ENCODE measurements at places on chromosomes 16 and 17.

- DNase-seq = peak; percentile 75
Observed at GRCh38 chr17:72512649-72513556, 392.1 kb downstream of the SOX9 start.

GRCh38 chr16:14003074-14003570, 68.0 kb upstream of the MRTFB start:
- DNase-seq = no peak

DNA sequence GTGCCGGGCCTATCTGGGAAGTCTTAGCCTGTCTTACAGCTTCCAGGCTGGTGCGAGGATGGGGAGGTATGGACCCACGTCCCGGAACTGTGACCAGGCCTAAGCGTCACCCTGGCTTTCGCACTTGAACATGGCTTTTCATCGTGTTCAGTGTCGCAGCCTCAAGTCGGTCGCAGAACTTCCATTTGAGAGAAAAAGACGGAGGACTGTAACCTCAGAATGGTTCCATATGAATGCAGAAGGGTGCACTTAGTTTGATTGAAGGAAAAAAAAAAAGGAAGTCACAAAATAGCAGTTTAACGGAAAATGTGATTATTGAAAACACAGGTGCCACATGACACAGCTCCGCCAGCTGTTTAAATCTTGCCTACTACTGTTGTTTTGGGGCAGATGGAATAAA, 30.2 kb upstream of the JPT2 start:
- no peak for DNase-seq

- no peak for DNase-seq
Observed at GRCh38 chr16:87684106-87684677, 81.6 kb downstream of the KLHDC4 start.

- no peak for DNase-seq
Observed at GRCh38 chr17:44065668-44066203, 735 bp downstream of the LSM12 start.

- no peak for DNase-seq
Observed at GRCh38 chr17:44971776-44972483, 3.8 kb upstream of the C1QL1 start.

DNA sequence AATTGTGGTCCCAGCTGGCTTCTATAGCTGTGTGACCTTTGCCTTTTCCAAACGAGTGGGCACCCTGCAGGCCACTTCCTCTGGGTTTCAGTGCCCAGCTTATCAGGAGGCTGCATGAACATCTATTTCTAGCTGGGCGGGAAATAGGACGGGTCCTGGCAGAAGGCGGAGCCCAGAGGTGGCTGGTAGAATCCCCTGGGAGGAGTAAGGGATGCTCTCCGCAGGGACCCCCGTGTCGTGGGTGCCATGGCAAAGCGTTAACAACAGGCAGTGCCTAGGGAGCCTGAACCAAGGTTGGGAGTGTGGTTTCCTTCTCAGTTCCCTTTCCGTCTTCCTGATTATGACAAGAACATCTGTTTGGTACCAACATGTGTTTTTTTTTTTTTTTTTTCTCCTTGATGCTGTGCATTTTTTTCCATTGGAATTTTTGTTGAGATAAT, 58.2 kb downstream of the PLCG2 start:
- no peak for DNase-seq

DNA sequence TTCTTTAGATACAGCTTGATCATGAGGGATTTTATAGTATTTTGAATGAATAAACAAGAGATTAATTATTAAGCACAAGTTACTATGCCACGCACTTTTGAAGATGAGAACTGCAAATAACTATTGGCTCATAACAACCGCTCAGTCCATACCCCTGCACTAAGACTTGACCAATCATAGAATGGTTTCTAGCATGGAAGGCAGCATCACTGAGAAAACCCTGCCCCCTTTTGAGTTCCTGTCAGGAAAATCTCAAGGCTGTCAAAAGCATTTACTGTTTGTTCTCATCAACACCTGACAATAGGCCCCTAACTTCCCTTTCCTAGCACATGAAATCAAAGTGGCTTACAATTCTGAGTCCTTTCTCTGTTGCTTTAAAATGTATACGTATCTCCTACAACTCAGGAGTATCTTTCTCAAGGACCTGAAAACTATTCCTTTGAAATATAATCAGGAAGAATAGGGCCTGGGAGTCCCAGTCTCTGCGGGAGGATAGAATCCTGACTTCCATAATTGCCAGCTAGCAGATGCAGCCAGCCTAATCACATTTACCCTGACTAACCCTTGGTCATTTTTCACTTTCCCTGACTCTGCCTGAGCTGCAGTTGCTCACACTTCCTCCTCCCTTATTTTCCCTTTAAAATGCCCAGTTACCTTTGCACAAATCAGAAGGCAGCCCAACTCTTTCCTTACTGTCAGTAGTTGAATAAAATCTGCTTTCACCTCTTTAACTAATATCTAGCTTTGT, 9.1 kb upstream of the MMD start:
- no peak for DNase-seq

DNA sequence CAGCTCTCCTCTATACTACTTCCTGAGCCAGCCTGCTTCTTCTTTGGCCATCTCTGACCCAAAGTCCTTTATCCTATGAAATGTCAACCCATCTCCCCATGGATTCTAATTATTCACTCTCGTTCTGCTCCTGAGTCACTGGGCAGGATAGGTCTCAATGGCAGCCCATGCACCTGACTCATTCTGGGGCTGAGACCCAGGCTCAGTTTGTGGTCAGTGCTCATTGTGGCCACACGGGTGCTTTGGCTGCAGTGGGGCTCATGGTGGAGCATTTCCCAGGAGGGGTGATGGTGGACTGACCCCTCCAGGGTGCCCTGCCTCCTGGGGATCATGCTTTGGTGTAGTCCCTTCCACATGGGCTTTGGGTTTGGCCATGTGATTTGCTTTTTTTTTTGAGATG, 154.8 kb upstream of the WSCD1 start:
- no peak for DNase-seq

DNA sequence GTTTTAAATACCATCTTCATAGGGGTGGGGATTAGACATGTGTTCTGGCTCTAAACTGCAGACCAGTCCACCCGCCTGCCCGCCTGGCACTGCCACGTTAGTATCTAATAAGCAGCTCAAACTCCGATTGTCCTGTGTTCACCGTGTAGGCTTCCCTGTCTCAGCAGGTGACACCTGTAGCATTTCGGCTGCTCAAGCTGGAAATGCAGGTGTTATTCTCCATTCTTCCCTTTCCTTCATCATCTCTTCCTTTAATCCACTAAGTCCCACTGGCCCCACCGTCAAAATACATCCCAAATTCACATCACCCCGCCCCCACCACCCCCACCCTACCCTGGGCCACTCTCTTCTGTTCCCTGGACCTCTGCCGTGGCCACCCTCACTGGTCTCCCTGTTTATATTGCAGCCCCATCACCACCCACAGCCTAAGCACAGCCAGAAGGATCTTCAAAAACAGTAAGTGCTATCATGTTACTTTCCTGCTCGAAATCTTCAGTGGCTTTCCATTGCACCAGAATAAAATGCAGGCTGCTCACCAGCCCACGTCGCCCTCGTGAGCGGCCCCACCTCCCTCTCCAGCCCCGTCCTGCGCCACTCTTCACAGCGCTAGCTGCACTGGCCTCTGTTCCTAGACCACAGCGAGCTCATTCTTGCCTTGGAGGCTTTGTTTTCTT, 65.1 kb downstream of the RTN4RL1 start:
- DNase-seq = peak; percentile 46

DNA sequence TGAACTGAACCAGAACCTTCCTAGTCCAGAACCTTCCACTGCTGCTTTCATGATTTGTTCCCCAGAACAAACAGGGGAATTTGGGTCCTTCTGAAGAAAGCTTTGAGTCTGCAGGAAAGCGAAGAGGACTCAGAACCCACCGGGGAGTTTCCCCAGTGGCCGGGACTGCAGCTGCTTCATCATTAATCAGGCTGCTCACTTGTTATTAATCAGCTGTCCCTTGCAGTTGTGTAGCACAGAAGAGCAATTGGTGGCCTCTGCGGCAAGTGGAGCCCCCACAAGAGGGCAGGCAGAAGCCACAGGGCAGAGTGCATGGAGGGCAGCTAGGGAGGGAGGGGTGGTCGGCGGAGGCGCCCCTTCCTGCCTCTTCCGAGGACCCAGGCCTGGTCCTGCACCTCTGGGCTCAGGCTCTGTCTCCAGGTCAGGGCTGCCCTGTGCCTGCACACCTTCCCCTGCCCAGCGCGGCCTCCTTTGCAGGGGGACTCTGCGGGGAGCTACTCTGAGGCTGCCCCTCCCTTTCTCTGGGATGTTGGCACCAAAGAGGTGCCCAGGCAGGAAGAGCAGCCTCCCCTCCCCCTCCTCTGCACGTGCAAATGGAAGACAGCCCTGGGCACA, 6.9 kb downstream of the CCL17 start:
- DNase-seq = no peak

DNA sequence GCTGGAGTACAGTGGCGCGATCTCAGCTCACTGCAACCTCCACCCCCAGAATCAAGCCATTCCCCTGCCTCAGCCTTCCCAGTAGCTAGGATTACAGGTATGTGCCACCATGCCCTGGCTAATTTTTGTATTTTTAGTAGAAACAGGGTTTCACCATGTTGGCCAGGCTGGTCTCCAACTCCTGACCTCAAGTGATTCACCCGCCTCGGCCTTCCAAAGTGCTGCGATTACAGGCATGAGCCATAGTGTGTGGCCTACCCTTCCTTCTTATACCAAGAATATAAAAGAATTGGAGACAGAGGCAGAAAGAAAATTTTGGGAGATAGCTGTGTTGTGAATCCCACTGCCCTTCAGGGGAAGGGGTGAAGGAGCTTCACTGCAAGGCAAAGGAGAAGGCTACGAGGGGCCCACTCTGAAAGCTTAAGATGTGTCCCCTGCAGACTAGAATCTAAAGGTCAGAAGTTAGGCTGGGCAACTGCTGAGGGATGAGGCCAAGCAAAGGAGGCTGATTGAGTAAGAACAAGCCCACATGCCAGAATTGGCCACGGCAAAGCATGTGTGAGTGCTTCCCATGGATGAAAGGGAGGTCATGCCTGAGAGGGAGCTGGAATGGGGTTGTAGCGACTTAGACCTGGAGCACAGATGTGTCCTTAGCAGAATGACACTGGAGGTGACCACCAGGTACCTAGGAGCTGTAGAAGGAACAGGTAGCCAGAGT, 8.4 kb upstream of the CRYBA1 start:
- DNase-seq = no peak

GRCh38 chr16:46736695-46737094, 11.4 kb downstream of the MYLK3 start:
- no peak for DNase-seq

DNA sequence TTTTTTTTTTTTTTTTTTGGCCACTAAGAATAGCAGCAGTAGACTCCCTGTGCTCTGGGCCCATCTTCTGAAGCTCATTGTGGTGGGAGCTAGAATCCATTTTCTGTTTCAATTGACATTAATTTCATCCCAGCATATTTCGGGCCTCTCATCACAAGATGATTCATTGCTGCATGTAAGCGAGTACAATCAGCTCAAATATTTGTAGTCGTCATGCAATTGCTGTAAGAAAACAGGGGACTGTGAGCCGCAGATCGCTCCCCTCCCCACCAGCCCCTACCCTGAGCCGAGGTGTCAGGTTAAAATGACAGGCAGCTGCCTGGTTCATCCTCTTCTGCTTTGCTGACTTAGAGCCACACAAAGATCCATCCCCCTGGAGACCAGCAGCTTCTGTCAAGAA, 358.8 kb upstream of the CDH5 start:
- no peak for DNase-seq

DNA sequence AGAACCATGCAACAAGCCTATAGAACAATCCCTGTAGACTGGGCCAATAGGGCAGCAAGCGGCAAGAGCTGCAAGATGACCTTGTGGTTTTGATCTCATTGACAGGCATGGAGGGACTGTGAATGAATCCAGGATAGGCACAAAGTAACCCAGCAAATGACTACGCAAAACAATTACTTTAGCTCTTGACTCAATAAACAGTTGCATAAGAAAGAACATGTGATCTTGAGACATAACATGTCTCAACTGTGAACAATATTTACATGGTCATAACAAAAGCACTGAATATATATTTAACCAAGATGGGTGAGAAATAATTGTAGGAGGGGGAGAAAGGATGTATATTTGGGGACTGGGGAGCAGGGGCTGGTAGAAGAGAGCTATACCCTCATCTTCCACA, 313.7 kb upstream of the CDH5 start:
- DNase-seq = no peak

DNA sequence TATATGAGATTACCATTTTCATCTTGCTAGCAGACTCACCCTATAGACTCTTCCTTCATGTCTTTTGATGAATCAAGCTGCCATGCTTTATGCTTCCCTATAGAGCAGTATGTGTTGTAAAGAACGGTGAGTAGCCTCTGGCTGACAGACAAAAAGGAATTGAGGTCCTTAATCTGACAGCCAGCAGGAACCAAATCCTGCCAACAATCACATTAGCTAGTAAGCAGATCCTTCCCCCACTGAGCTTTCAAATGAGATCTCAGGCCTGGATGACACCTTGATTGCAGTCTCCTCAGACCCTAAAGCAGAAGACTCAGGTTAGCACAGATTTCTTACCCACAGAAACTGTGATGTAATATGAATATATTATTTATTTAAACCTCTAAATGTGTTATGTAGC, 577.0 kb downstream of the CDH11 start:
- no peak for DNase-seq

GRCh38 chr17:63358111-63358839, 87.8 kb downstream of the CYB561 start:
- no peak for DNase-seq

GRCh38 chr17:81890447-81891302, 711 bp downstream of the ALYREF start:
- no peak for DNase-seq

DNA sequence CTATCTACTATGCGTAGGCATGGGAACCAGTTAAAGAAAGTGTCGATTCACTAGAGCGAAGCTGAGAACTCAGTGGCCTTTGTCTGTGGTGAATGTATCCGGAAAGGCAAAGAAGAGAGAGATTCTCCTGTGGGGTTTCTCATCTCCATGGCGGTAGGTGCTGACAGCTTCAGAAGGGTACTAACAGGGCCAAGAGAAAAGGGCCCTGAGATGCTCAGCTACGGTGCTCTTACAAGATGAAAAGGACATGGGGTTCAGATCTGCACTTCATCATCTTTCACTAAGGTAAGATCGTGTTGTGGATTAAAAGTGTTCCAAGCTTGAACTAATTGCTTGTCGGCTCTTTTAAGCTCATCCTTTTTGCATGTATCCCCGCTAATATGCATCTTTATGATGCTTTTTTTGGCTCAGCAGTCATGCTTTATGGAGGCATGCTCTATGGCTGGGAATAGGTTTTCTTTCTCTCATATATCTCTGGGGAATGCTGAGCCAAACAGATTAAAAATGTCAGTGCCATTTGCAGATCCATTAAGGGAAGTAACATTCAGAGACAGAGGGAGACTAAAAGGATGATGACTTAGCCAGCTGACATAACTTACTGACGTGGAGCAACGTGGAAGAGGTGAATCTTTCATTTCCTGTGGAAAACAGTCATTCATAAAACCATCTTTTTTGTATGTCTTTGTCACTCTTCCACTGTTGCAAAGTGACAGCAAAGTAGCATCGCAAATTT, 29.9 kb downstream of the KCNJ16 start:
- no peak for DNase-seq

DNA sequence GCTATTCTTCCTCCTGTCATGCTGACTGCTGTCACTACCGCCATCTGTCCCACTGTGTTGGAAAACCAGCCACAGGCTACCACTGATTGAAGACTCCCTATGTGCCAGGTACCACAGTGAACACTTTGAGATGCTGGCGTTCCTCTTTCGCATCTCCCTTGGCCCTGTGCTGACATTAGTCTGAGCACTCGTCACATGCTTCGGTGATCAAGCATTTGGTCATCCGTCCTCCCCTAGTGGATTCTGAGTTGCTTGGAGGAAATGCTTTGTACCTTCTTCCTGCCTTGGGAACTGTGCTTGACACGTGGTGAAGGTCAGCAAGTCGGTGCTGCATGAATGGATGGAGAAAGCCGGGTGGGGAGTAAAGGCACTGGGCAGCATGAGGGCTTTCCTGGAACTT, 260.1 kb downstream of the SNX29 start:
- no peak for DNase-seq
